ENCODE measurements at places on chromosomes 1 and 21.
A peak's percentile ranks its signal among the peaks of the same experiment; 100 is the strongest.

- ATAC-seq = no peak
Observed at GRCh38 chr1:56533621-56534020, 45.7 kb downstream of the PLPP3 start.

DNA sequence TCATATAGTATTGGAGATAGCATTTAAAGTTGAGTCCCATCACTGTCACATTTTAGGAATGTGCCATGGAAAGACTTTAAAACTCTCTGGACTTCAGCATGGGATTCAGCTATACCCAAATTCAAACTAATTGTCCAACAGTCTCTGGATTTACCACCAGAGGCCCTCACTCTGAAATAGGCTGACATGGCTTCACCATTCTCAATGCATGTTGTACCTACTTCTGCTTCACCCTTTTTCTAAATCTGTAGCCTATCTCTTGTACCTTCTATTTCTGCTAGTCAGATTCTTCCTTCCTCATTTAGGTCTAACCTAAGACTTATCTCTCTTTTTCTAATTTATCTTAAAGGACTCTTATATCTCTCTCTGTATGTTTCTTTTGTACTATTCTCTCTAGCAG is 512.7 kb upstream of the ZRANB2 start:
- ATAC-seq = no peak

- no peak for ATAC-seq
Observed at GRCh38 chr1:47938520-47938919, 58.7 kb downstream of the TRABD2B start.

DNA sequence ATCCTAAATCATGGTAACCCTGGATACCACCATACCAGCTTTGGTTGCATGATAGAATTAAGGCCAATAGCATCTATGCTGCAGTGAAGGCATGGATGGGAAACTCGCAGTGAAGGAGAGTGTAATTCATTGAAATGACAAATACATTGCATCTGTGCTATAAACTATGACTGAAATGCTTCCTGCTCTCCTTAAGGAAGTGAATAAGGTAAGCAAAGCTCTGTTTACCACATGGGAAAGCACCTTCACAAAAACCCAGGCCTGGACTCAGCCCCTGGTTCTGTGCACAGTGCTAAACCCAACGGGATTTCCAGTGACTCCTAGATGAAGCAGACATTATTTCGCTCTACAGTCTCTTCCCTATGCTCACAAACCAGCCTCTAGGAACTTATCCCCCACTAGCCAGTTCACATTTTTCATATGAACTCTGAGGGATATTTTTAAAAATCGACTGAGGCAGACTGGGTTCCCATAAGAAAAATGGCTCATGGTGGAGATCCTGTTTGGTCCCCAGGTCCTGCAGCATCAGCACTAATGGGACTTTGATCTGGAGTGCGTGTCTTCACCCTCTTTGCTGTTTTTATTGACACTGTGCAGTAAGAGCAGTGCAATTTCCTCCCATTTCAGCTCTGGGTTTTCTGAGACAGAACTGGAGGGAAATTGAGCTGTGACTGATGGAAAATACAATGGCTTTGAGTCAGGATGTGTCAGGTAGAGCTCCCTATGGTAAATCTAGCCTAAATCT is 362.7 kb downstream of the SIPA1L2 start:
- no peak for ATAC-seq

- ATAC-seq = no peak
Observed at GRCh38 chr21:25687787-25688186, 46.9 kb downstream of the ATP5PF start.

DNA sequence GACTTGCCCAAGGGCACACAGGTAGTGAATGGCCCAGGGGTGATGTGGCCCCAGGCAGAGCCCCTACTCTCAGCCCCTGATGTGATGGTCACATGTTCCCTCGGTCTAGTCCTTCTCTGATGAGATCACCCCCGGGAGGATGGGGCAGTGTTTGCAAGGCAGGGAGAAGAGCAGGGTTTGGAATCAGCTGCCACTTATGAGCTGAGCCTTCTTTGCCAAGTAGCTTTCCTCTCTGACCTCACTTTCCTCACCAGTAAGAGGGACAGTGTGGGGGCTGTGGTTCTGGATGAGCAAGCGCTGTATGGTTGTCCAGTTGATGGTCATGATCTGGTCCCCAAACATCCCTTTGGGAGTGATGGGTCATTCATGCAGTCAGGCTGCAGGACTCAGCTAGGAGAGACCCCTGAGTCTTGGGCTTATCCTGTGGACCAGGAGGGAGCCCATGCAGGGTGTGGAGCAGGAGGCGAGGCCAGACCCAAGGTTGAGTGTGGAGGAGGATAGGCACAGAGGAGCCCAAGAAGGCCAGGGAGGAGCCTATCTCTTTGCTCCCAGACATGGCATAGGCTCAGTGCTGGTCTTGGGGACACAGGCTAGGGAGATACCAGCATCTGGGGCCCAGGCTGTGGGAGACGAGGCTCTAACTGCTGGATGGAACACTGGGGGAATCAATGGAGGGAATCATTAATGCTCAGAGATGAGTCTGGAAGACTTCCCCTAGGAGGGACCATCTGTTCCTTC is 15.9 kb upstream of the PEAR1 start:
- ATAC-seq = peak; percentile 22

DNA sequence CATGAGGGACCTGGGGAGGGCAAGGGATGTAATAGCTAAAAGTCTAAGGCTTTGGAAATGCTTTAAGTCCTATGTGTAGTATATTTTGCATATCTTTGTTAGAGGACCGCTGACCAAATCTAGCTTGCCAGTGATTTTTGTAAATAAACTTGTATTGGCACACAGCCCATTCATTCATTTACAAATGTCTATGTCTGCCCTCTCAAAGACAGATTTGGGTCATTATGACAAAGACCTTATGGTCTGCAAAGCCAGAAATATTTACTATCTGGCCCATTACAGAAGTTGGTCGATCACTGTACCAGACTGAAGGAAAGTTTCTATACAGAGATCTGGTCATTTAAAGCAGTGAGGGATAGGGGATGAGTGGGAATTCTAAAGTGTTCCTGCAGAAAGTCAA is 120.1 kb upstream of the RAVER2 start:
- no peak for ATAC-seq

DNA sequence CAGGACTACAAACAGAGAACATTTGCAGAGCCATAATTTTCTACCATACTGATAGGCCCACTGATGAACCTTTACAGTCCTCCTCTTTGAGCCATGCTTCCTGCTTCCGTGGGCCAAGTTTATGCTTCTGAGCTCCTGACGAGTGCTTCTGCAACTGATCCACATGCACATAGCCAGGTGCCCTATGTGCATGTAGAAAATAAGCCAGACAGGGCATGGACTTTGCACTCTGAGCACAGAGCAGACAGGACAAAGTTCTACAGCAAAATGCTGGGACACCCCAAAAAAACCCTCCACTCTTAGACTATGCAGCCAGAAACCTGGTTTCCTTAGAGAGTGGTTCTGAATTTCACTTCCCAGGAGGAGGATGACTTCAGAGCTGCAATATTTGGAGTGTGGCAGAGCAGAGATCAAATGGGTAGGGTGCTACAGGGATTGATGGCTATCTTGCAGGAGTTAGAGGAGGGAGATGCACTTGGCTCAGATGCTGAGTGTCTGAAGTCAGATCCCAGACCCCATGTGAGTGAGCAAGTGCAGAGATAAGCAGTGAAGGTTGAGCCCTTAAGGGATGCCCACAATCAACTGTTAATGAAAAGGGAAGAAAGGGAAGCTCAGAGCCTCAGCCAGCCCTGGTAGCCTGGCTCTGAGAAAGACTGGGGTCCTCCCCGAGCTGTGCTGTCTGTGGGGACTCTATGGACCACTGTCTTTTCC is 230.9 kb downstream of the DUSP10 start:
- no peak for ATAC-seq

DNA sequence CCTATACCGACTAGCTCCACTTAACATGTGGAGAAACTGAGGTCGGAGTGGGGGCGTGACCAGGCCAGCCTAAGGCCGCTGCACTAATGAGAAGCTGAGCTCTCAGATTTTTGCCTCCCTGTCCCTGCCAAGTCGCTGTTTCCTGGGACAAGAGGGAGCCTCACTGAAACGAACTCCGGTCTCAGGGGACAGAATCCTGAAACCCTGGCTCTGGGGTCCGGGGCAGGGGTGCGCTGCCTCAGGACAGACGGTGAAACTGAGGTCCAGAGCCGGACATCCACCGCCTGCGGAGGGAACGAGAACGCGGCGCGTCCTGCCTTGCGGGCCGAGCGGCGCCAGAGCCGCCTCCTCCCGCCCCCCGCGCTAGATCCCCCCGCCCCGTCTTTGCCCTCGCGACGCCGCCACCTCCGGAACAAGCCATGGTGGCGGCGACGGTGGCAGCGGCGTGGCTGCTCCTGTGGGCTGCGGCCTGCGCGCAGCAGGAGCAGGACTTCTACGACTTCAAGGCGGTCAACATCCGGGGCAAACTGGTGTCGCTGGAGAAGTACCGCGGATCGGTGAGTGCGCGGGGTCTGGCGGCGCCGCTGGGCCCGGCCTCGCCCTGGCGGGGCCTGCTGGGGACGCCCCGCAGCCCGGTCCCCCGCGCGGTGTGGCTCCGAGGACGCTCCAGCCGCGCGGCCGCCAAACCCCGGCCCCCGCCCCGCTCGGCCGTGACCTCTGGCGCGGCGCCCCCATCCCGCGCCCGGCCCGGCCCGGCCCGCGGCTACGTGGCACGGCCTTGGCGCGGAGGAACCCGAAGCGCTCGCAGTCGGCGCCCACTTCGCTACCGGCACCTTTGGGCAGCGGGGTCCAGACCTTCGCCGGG is at the start of gene GPX7:
Gene GPX7 (plus strand): TSS at position 381 of the 865 bp plus-strand sequence. CDS start 39 bp downstream, at position 420.
- peak; percentile 68 for ATAC-seq

DNA sequence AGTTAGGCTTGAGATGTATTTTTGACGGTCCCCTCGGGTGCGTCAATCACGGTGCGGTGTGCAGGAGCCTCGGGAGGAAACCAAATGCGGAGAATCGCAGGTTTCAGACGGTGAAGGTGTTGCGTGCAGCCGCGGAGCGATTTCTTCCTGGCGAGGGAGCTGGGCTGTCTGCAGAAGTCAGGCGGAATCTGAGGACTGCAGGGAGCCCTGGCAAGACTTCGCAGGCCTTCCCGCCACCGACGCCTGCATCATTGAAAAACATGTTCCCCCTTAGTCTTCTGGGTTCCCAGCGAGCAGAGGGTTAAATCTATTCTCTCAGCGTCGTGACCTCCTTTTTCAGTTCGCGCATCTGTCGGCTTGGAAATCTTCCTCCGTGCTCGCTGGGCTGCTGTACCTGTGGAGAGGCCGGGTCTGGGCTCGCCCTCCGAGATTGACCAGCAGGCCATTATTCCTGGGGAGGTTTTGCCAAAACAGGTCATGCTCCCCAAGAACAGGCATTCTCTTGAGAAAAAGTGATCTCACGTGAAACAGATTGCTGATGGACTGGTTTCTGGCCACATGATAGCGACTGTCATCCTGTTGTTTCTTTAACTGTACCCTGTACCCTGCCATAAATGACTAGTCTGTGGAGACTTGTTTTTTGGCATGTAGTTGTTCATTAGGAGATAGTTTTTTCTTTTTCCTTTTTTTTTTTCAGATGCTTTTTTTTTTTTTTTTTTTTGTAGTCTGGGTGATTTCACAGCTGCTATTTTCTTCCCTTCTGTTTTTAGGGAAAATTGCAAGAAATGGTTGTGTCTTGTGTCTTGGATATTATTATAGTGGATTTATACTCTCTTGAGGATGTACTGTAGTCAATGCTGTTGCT is 894 bp downstream of the EPB41 start:
- ATAC-seq = peak; percentile 37

DNA sequence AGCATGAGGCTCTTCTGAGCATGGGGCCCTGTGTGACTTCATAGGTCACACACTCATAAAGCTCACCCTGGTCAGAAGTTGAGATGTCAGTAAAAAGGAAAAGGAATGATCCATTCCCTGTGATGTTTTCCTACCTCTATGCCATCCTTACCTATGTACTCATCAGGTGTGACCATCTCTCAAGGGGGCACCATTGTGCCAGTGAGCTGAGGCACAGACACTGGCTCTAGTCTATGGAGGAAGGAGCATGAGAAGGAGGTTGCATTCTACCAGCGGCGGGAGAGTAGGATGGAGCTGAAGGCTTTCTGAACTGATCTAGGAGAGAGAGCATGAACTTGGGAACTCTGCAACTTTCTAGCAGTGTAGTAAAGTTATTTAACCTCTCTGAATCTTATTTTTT is 65.8 kb upstream of the RGL1 start:
- ATAC-seq = no peak

DNA sequence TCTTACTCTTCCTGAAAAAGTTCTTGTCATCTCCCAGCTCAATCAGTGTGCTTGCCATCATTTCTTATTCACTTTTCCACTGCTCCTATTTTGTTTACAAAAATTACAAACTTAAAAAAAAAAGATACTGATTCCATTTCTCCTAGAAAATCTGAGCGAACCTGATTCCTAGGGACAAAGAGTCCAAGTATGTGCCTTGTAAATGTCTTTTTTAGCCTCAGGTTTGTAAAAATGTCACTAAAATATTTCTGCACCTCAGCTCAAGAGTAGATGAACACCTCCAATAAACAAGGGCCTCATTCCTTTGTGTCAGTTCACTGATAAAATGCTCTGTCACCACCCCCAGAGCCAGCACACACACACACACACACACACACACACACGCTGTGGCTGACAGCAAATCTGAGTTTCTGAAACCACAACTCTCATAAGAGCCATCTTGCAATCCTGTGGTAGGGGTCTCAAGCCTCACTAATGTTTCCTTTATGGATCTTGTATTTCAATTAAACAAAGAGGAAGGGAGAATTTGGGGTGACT is 299.2 kb downstream of the PBX1 start:
- no peak for ATAC-seq

DNA sequence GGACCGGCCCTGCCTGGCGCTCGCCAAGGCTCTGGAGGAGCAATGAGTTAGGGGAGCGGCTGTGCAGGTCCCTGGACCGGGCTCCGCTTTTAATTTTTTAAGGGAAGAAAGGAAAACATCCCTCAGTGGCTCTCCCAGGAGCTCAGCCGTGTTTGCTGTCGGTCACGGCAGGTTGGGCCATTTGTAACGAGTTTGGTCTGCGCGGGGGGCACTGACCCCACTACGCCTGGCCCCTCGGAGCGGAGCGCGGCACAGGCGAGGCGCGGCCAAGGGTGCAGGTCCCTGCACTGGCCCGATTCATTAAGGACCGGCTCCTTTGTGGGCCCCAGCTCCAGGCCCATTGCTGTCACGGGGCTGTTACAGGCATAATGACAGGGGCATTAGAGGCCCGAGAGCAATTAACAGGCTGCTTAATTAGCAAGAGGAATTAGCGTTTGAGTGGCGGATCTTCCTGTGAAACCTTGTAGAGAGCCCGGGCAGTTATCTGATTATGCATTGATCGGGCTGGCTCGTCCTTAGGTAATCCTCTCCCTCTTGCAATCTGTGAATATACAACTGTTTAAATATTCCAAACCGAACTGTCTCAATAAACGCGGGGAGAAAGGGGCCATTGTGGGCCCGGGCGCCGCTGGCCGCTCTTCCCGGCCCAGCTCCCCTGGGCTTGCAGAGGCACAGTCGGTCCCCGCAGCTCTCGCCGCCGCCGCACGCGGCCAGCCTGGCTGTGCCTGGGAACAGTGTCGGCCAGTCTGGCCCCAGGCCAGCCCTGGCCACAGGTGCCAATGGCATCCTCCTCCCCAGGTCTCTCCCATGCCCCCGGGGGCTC is 56.8 kb downstream of the PRDM16 start:
- no peak for ATAC-seq

Data from stimulated activated memory B cell treated with anti-CD40 and anti-IgM and Interleukin-4, amounts not matched to agents 10 μg/mL and 1 μg/mL and 100 μg/mL, for 72 hours (primary cell).